CD4-positive, alpha-beta T cell treated with Interleukin-17A for 4 hours (primary cell): ENCODE measurements at places on chromosomes 2 and 18.

DNA sequence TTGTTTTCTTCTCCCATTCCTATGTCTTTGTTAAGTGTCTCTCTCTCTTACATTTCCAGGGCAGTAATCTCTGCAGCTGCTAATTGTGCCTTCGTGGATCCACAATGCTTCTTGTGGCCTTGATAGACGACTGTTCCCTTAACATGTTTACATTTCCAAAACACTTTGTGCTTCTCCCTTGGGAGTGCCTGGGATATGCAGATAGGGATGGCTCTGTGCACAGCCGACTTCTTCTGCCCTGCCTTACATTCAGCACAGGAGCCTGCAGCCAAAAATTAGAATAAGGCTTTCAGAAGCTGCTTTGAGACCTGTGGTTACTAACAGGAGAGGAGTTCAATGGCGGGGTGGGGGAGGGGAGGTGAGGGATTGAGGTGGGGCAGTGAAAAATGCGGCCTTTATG lies 328.9 kb downstream of the TDRD15 start:
- no peak for DNase-seq

DNA sequence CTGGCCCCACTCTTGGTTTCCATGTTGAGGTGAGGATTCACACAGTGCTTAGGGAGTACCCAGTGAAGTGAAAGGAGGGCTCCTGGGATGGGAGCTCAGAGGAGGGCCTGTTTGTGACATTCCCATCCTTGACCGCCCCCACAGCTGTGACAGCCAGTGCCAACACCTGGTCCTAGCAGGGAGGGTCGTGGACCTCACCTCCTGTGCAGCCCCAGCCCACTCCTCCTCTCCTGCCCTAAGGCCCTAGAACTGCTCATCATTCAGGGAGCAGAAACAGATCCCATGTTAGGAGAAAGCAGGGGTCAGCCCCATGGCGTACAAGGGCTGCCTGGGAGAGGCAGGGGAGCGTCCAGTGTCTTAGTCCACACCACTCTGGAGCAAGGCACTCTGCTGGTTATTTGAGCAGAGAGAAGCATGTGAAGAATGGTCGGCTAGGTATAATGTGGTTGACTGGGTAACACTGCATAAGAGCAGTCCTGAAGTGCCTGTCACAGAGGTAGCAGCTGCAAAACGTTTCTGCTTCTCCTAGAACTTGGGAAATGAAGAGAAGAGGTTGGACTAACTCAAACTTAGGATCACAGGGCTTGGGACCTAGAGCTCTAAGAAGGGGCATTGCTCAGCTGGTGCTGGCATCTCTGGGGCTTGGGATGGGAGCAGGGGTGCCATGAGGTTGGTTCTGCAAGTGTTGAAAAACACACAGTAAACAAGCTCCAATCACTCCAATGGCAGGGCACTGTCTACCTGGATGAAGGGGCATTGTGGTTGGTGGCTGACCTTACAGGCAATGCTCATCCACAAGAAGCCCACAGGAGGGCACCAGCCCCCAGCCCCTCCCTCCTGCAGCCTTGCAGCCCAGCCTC lies 55.6 kb downstream of the FAM168B start:
- DNase-seq = no peak

- no peak for DNase-seq
Measured at GRCh38 chr18:43013486-43013885, 102.0 kb downstream of the RIT2 start.

- peak; percentile 28 for DNase-seq
Measured at GRCh38 chr18:79393181-79393634, 2.5 kb upstream of the NFATC1 start.

- DNase-seq = no peak
Measured at GRCh38 chr2:39947294-39948015, 168.4 kb upstream of the THUMPD2 start.

GRCh38 chr2:210172219-210172575 lies 988 bp upstream of the KANSL1L start:
- no peak for DNase-seq

- DNase-seq = no peak
Measured at GRCh38 chr2:201105759-201106158, 10.2 kb upstream of the CFLAR start.

DNA sequence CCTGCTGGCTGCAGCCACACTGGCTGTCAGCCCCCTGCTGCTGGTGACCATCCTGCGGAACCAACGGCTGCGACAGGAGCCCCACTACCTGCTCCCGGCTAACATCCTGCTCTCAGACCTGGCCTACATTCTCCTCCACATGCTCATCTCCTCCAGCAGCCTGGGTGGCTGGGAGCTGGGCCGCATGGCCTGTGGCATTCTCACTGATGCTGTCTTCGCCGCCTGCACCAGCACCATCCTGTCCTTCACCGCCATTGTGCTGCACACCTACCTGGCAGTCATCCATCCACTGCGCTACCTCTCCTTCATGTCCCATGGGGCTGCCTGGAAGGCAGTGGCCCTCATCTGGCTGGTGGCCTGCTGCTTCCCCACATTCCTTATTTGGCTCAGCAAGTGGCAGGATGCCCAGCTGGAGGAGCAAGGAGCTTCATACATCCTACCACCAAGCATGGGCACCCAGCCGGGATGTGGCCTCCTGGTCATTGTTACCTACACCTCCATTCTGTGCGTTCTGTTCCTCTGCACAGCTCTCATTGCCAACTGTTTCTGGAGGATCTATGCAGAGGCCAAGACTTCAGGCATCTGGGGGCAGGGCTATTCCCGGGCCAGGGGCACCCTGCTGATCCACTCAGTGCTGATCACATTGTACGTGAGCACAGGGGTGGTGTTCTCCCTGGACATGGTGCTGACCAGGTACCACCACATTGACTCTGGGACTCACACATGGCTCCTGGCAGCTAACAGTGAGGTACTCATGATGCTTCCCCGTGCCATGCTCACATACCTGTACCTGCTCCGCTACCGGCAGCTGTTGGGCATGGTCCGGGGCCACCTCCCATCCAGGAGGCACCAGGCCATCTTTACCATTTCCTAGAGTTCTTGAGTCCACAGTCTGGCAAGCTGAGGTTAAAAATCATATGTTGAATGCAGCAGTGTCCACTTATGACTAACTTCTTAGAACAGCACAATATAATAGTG lies 741 bp downstream of the GPR148 start:
- no peak for DNase-seq

DNA sequence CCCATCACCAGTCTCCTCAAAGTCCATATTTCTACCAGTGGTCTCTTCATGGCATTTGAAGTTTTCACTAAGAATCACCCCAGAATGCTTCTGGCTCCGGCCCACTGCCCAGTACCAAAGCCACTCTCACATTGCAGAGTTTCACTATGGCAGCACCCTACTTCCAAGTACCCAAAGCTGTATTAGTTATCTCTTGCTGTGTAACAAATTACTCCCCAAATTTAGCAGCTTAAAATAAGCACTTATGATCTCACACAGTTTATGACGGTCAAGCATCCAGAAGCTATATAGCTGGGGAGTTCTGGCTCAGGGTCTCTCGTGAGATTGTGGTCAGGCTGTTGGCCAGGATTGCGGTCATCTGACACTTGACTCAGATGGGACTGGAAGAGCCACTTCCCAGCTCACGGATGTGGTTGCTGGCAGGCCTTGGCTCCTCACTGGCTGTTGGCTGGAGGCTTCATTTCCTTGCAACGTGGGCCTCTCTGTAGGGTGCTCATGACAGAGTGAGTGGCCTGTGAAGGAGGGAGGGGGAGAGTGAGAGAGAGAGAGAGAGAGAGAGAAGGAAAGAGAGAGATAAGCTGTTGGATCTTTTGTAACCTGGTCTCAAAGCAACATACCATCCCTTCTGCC lies 189.5 kb downstream of the CTIF start:
- no peak for DNase-seq

GRCh38 chr2:147989809-147990403 lies 30.6 kb downstream of the ORC4 start:
- DNase-seq = peak; percentile 32
